Lower lobe of right lung (tissue), 2 donors: ENCODE measurements at places on chromosomes 3 and 15. TPM values are rescaled to one million over a fixed set of nuclear protein-coding genes. Genes with fewer than 3 reads are reported as not detected.

DOCK3 gene
- total RNA-seq: 1.5 TPM

UBA7 gene
- total RNA-seq: 128 TPM

DNA sequence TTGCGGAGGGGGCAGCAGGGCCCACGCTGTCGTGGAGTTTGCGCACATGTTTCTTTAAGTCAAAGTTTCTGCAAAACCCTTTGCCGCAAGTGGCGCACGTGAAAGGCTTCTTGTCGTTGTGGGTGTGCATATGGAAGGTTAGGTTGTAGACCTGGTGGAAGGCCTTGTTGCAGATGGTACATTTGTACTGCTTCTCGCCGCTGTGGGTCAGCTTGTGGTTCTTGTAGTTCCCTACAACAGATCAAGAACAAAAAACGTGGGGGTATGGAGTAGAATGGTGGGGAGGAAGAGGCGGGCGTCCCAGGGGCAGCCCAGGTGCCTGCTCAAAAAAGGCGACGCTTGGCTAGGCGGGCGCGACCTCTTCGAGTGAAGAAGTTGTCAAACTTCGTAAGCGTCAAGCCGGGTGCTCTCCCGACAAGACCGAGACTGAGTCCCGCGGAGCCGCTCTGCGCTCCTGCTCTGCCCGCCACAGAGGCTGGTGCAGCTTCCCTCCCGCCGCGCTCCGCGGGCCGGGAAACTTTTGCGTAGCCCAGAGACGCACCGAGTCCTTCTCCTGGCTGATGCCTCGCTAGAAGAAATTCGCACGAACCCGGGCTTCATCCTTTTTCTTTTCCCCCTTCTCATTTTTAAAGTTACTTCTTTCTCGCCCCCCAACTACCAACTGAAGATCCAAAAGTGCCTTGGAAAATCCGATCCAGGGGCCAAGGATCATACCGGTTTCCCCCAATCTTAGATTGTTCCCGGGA is 3.1 kb downstream of the FEZF2 start:
- H3K27ac ChIP-seq: no peak overlapping the region
- no peaks in the 10 kb centered on the region for H3K36me3 ChIP-seq
- H3K4me3 ChIP-seq: no peak overlapping the region
- no peak for DNase-seq
- peaks cover 20% of the 10 kb centered on the region for H3K4me1 ChIP-seq
- peaks cover 97% of the 10 kb centered on the region for H3K27me3 ChIP-seq

- no peak overlapping the region for H3K27ac ChIP-seq
- no peak overlapping the region for H3K4me3 ChIP-seq
- no peaks in the 10 kb centered on the region for H3K4me1 ChIP-seq
- H3K27me3 ChIP-seq: no peaks in the 10 kb centered on the region
- no peaks in the 10 kb centered on the region for H3K36me3 ChIP-seq
Measured at GRCh38 chr15:101078669-101079323, 159.6 kb downstream of the LRRK1 start.

DNA sequence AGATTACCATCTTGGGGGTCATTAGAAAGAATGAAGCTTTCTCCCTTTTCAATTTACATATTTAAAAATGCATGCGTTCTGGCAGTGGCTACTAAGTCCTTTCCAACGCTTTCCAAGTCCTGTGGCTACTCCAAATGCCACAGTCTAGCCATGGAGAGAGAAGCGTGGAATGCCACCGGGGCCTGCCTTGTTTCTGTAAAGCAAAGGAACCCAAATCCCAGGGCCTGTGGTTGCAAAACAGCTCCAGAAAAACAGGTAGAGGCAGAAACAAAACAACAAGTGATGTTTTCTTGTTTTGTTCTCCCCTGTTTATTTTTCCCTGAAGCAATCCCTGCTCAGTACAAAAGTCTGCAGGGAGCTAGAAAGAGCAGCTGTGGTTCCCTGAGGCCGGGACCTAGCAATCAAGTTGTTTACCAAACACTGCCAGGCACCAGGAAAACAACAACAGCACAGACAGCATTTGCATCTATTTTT is 85.5 kb downstream of the FOXP1 start:
- no peak overlapping the region for H3K4me3 ChIP-seq
- H3K27me3 ChIP-seq: no peaks in the 10 kb centered on the region
- DNase-seq: no peak
- H3K36me3 ChIP-seq: no peaks in the 10 kb centered on the region
- H3K4me1 ChIP-seq: peaks cover 30% of the 10 kb centered on the region
- H3K27ac ChIP-seq: no peak overlapping the region

- no peak overlapping the region for H3K4me3 ChIP-seq
- no peak for DNase-seq
- H3K27me3 ChIP-seq: no peaks in the 10 kb centered on the region
Measured at GRCh38 chr3:101464235-101464634, 48.8 kb downstream of the SENP7 start.

DNA sequence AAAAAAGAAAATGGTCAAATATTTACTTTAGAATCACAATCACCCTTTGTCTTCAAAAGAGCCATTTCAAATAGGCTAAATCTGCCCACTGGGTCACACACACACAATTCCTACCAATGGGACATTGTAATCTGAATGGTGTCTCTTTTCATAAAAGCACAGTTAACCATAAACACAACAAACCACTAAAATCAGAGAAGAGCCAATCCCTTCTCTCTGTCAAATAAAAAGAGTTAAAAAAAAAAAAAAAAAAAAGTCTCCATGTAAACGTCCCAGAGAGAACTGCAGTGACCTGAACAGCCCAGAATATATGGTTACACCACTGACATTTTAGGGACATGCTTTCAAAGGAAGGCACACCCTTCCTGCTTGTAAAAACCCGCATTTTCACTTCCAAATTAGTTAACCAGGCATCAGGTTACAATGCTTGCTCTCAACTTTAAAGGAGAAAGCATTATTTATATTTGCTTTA is 63.7 kb downstream of the PRICKLE2 start:
- H3K4me1 ChIP-seq: peaks cover 7% of the 10 kb centered on the region
- no peak overlapping the region for H3K4me3 ChIP-seq

- no peaks in the 10 kb centered on the region for H3K27me3 ChIP-seq
- H3K36me3 ChIP-seq: no peaks in the 10 kb centered on the region
- no peak overlapping the region for H3K27ac ChIP-seq
- no peak overlapping the region for H3K4me3 ChIP-seq
Measured at GRCh38 chr3:73216310-73216709, 154.9 kb downstream of the EBLN2 start.

- no peak for DNase-seq
- H3K4me3 ChIP-seq: no peak overlapping the region
- H3K36me3 ChIP-seq: no peaks in the 10 kb centered on the region
Measured at GRCh38 chr3:123458255-123458654, 9.4 kb upstream of the ADCY5 start.

- no peaks in the 10 kb centered on the region for H3K27me3 ChIP-seq
- H3K4me3 ChIP-seq: no peak overlapping the region
- H3K36me3 ChIP-seq: no peaks in the 10 kb centered on the region
- H3K4me1 ChIP-seq: no peaks in the 10 kb centered on the region
- DNase-seq: no peak
Measured at GRCh38 chr3:111639316-111639715, 44.2 kb upstream of the ZBED2 start.
